ENCODE measurements at places on chromosomes 12 and 14.

DNA sequence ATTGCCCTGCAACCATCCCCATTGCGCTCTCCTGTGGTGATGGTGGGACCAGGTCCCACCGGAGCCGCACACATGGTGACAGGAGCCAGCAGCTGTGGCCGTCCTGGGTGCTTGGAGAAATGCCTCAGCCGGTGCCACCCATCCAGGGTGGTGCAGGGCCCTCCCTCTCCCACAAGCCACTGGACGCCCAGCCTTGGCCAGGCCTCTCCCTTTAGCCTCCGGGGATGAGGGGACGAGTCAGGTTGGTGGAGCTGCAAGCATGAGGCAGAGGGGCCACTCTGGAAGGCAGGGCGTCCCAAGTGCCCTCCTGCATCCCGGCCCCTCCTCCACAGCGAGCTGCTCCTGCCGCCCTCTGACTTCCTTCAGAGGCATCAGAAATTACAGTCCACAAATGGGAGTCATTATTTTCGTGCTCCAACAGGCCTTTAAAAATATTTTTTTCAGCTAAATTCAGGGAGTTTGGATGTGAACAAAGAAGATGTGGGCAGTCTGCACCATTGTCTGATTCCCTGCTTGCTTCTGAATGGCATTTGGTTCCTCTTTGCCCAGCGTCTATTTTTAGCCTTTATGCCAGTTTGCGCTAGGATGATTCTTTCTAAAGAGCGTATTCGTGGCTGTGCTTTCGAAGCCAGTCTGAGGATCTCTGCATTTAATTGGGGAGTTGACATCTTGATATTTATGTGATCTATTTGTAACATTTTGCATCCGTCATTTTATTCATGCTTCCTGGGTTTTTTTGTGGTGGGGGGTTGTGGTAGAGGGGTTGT, 189.4 kb downstream of the ADGRD1 start:
- DNase-seq: no peak

DNA sequence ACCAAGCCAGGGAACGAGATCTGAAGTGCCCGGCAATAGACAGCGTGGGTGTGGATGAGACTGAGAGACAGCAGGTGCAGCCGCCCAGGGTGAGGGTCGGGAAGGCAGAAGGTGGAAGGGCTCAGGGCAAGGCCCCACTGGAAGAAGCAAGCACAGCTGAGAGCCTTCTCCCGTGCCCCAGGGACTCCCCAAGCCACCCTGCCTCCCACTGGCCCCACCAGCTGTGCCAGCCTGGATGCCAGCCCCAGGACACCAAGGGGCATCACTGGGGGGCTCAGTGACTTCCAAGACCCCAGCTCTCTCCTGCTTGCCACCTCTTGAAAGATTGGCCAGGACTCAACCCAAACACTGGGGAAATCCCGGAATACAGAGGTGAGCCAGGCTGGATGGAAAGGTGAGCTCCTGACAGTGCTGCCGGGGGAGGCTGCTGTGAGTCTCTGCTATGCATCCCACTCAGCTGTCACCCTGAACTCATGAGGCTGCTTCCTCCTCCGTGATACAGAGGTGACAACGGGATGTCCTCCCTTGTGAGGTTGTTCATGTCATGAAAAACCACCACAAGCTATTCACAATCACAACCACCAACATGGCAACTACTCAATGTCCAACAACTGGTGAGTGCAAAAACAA, 13.8 kb downstream of the TESC start:
- no peak for DNase-seq

DNA sequence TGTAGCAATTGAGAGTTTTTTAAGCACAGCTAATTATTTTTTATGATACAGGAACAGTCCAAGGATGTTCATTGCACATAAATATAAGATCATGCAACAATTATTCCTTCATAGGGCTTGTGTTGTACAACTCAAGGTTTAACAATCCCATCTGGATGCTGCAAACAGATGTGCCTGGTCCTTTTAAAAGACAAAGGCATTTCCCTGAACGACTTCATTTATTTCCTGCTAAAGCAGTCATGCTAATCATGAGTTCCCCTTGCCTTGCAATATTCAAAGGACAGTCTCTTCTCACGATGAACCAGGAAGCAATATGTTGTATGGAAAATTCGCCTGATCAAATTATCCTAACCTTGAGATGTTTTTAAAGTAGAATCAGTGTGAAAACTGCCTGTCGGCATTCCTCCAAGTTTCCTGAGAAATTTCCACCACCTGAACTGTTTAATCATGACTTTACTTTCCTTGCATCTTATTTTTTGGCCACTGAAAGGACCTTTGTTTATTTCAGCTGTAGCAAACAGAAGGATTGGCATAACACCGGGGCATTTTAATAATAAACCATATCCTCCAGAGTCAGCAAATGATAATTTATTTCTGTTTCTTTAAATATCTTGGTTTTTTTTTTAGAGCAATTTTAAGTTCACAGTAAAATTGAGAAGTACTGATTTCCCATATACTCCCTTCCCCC, 33.9 kb upstream of the TSPAN8 start:
- DNase-seq: no peak

DNA sequence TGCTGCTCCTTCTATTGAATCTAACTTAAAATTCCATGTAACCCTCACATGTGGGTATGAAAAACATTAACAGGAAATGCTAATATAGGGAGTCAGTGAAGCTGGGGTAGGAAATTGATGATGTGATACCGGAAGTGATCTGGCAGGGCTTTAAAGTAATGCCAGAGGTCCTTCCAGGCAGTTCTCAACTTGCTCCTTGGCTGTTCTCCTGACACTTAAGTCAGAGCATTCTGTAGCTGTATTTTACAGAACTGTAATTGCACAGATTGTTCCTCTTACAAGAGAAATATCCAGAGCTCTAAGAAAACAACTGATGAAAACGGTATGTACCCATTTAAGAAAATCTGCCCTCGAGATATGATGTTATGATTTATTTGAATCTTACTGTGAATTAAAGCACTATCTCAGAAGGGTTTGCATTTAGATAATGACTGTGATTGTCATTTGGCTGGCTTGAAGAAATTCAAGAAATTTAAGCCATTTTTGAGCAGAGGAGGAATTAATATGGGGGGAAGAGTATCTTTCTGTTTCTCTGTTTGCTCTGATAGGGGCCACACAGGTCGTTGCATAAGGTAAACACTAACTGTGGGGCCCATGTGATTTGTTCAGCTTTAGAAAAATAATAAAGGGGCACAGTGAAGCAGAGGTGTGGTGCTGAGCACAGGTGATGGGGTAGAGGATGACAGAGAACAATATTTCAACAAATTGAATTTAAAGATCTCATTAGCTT, 88.4 kb downstream of the BBS10 start:
- DNase-seq: no peak

DNA sequence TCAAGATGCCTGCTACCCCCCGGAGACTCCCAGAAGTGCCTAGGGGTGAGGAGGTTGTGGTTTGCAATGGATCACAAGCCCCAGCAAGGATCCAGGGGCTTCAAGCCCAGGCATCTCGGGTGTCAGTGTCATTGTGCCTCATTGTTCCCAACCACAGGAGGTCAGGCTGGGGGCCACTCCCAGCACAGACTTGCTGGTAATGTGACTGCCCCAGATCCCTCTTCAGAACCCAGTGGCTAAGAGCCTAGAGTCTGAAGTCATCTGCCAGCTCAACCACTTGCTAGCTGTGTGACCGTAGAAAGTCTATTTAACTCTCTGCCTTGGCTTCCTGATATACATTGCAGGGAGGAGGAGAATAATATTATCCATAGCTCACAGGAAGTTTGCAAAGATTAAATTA, 7.7 kb upstream of the ASB2 start:
- DNase-seq: no peak

DNA sequence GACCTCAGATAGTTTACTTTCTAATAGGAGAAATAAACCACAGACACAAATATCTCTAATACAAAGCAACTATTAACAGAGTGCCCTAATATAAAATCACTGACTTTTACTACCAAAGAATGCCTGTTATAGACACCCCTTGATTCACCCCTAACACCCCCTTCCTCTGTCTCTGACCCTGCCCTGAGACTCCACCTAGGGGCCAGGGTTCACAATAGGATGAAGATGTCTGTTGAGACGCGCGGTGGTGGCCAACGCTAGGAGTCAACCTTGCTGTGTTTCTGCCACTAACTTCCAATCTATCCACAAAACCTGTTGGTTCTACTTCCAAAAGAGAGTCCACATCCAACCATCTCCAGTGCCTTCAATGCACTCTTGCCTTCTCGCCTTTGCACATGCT, 10.9 kb upstream of the TC2N start:
- DNase-seq: no peak

DNA sequence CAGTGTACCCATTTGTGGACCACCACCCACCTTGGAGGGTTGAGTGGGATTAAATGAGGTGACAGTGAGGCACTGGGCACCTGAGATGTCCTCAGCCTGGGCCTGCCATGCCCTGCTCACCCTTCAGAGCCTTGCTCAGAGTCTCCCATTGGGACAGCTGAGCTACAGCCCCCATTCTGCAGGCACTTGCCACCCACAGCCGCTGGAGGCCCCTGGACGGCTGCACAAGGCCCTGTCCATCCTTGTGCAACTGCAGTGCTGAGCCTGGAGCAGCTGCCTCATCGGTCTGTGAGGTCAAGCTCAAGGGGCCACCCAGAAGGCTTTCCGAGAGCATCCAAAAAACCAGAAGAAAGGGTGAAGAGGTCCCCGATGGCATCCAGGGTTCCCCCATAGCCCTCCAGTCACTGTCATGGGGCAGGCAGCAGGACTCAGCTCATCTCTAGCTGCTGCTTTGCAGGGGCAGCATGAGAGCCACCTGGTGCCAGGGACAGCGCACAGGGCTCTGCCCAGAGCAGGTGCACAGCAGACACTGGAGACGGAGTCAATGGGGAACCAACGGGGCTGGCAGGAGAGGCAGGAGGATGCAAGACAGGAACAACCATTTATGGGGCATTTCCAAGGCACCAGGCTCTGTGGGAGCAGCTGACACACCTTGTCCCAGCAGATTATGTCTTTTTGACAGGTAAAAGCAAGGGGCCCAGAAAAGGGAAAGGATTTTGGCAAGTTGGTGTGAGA, 84.6 kb downstream of the ARL6IP4 start:
- DNase-seq: no peak

DNA sequence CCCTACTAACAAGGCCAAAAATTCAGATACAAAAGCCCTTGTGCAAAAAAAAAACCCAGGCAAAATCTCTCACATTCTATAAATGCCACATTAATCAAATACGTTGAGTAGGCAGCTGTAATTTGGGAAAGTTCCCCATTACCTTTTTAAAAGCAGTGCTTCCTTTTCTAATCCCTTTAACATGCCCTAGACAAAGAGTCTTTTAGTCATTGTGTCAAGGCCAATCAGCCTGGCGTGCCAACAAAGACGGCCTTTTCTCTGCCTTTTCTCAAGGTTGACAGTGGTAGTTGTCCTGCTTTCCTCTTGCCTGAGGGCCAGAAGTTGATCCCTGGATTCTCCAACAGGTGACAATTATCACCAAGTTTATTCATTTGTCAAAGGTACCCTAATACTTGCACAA, 62.5 kb upstream of the METAP2 start:
- no peak for DNase-seq

DNA sequence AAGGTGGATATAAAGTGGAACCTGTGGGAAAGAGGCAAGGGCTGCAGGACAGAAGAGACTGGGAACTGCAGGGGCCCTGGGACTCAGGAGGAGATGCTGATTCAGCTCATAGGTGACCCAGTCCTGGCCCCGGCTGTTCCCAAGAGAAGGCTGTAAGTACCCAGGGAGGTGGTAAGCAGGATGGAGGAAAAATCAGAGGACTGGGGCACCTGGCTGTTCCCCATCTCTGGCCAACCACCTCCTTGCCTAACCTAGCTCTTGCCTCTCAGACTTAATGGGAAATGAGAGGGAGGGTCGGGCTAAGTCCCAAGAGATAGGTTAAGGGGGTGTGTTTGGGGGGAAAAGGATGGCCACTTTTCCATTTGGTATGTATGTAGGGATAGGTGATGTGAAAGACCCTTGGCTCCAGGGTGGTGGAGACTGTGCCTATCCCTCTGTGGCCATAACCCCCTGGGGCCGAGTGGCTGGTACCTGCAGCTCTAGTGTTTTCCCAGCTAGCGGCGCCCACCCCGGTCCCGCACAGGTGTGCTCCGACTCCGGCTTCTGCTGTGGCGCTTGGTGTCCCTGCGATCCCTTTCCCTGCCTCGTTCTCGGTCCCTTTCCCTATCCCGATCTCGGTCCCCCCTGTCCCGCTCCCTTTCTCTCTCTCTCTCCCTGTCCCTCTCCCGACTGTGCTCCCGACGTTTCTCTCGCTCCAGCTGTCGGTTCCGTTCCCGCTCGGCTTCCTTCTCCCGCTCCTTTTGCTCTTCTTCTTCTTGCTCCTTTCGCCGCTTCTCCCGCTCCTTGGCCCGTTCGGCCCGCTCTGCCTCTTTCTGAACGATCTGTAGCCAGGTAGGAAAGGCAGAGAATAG, 1.6 kb upstream of the CDH24 start:
- DNase-seq: no peak

DNA sequence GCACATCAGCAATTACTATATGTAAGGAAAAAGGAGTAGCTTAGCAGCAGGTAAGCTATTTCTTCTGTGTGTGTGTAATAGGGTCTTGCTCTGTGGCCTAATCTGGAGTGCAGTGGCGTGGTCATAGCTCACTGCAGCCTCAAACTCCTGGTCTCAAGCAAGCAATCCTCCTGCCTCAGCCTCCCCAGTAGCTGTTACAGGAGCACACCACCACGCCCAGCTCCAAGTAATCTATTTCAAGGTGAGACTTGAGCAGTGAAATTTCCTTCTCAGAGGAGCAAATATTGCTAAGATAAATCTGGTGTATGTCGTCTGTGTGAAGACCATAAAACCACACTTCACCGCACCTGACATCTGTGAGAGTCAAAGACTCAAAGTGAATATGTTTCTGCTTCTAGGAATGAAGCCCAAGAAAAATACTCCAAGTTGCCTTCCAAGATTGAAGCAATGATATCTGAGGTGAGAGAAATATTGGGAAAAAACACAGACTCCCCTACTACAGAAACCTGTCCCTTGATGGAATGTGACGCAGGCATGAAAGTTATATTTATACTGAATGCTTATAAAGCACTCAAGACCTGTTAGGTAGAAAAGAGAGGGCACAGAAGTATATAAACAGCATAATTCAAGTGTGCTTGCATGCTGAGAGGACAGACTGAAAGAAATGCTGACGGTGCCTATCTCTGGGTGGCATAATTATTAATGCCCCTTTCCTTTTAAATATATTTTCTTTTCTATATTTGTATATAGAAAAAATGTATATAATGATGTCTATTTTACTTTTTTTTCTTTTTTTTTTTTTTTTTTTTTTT, 2.5 kb upstream of the SELPLG start:
- DNase-seq: no peak

GRCh38 chr14:81031488-81031887, 76.1 kb downstream of the TSHR start:
- DNase-seq: no peak

- DNase-seq: no peak
These were observed 9.8 kb upstream of the EML5 start for GRCh38 chr14:88802596-88802995.

GRCh38 chr14:23172096-23172495, 11.4 kb downstream of the SLC7A8 start:
- DNase-seq: no peak

GRCh38 chr12:101671157-101671791, 26.2 kb upstream of the CHPT1 start:
- DNase-seq: no peak

- DNase-seq: no peak
These were observed 62.8 kb upstream of the SLC35F4 start for GRCh38 chr14:57928732-57929131.

- no peak for DNase-seq
These were observed 1042.4 kb downstream of the AACS start for GRCh38 chr12:126107659-126108058.

Data from stimulated activated CD8-positive, alpha-beta memory T cell treated with anti-CD3 and anti-CD28 coated beads, Interleukin-4, amount 100 ng/mL, for 24 hours (primary cell).